ENCODE measurements at places on chromosomes 2 and 18. TPM values are rescaled to one million over a fixed set of nuclear protein-coding genes. Genes with fewer than 3 reads are reported as not detected.

- no peak for DNase-seq
Measured at GRCh38 chr2:179248024-179248348, 16.6 kb downstream of the SESTD1 start.

GRCh38 chr2:101410746-101411145, 23.4 kb upstream of the CREG2 start:
- DNase-seq: no peak

DNA sequence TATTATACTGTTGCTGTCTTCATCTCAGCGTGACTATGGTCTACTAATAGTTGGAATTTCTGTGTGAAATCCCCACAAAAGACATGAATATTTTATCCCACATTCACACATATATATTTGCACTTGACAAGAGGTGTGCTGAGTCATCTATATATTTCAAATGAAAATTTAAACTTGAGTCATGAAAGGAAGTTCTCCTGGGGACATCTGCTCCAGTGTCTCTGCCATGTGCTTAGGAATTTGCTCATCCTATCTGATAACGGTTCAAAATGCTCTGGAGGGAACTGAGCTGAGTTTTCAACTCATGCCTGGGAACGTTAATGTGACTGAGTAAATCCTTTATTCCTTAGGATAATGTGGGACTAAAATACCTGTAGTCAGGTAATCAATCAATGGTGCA, 326.2 kb upstream of the MEX3C start:
- DNase-seq: no peak

GRCh38 chr2:152676461-152676860, 40.8 kb downstream of the PRPF40A start:
- no peak for DNase-seq

- no peak for DNase-seq
Measured at GRCh38 chr2:46164529-46165301, 132.5 kb upstream of the EPAS1 start.

- DNase-seq: no peak
Measured at GRCh38 chr2:200203381-200203827, 103.1 kb upstream of the SPATS2L start.

DNA sequence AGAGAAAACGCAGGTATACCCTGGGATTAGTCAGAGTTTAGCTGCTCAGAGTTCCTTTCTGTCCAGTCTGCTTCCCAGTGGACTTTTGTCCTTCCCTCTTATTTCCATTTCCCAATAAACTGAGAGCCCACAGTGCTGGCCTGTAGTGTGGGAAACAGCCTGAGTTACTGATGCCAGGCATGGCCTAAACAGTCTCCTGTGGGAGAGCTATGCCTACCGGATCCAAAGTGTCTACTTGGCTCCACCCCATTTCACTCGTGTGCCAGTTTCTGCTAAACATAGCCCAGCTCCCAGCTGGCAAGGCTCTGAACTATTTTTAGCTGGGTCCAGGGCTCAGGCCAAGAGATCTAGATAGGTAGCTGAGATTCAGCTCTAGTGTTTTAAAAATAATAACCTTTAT, 15.6 kb upstream of the PPP1CB start:
- no peak for DNase-seq

Gene UGT1A7
- not detected for total RNA-seq

Gene TNFRSF11A
- 5.7 TPM for total RNA-seq

DNA sequence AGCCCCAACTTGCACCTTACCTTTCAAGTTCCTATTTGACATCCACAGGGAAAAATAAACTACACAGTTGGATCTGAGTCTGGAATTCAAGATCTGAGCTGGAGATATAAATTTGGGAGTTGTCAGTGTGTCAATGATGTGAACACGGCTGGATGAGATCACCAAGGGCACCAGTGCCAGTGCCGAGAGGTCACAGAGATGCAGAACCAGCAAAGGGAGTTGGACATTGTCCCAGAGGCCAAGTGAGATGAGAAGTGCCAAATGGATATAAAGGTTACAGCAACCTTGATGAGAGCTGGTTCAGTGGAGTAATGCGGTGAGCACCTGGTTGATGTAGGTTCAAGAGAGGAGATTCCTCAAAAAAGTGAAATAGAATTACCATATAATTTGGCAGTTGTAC, 24.8 kb downstream of the LRRFIP1 start:
- no peak for DNase-seq

- no peak for DNase-seq
Measured at GRCh38 chr18:55376387-55376786, 211.6 kb downstream of the TCF4 start.

Measured in activated CD4-positive, alpha-beta memory T cell treated with anti-CD3 and anti-CD28 coated beads for 36 hours (primary cell).